Neural progenitor cell (in vitro differentiated cells): ENCODE measurements at places on chromosomes 5 and 9.

- DNase-seq: no peak
These were observed 151.5 kb downstream of the RGS3 start for GRCh38 chr9:113614843-113615648.

DNA sequence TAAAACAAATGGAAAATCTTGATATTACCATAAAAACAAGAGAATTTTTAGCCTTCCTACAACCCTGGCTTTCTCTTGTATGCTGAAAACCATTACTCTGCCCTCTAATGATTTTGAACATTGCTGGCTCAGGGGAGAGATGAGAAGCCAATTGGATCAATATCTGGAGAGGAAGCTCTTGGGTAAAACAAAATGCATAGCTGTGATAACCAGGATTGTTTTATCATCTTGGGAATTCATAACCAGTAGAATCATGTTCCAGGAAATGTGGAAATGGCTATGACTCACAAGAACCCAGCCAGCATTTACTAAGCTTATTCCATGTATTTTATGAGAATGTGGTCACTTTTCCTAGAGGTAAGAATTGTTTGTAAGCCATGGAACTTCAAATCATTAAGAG, 51.1 kb upstream of the CTNND2 start:
- DNase-seq: no peak

GRCh38 chr9:132516301-132516700, 66.1 kb upstream of the BARHL1 start:
- DNase-seq: no peak

DNA sequence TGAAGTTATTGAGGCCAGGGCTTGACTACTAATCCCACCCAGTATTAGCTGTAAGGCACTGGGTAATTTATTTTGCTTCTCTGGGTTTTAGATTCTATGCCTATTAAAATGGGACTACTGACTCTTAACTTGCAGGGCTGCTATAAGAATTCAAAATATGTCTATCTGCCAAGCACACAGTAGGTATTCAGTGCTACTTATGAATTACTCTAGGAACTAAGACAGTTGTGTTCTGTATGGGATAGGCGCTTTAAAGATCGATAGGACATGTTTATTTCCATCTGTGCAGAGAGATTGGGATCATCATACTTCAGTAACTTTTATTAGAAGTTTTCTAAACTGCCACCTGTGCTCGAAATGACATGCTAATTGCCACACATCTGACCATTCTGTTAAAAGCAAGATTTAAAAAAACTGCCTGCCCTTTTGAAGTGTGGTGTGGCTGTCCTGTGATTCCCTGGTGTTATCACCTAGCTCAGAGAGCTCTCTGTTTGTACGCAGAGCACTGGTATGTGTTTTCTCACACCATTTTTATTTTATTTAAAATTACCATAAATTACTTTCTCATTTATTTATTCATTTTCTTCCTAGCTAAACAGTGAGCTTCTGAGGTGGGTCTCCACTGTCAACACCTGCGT, 58.7 kb downstream of the FYB1 start:
- no peak for DNase-seq

DNA sequence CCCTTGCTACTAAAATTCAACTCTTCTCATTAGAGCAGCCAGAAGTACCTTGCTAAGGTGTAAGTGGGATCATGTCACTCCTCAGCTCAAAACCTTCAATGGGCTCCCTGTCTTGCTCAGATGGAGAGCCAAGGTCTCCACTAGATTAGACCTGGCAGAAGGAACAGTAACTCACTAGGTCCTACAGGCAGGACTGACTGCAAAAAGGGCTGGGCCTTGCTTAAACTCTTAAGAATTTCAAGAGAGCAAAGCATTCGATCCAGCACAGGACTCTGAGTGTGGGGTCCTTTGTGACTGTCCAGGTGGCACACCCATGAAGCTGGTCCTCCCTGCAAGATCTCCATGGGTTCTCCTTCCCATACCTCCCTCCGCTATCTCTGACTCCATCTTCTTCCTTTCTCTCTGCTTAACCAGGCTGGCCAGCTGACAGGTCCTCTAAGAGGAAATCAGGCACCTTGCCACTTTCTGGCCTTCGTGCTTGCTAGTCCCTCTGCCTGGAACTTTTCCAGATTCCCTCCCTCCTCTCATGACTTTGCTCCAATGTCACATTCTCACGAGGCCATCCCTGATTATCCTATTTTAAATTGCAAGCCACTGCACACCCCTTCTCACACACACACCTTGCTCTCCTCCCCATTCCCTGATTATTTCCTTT, 70.2 kb downstream of the BASP1 start:
- DNase-seq: no peak

DNA sequence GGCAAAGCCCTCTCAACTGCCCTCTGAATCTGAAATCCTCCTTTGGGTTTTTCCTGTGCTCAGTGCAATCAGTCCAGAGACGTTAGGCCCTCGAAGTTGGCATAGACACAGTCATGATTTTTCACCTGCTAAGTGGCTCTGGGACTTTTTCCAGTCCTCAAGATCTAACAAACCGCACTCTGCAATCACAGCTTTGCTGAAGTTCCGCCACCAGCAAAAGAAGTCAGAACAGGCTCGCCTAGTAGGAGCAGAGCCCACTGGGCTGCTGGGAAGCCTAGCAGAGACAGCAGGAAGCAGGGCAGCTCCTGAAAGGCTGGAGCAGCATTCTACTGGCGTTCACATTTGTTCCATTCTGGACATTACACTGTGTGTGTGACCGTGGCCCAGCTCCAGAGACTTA, 222.8 kb upstream of the KIF2A start:
- no peak for DNase-seq

DNA sequence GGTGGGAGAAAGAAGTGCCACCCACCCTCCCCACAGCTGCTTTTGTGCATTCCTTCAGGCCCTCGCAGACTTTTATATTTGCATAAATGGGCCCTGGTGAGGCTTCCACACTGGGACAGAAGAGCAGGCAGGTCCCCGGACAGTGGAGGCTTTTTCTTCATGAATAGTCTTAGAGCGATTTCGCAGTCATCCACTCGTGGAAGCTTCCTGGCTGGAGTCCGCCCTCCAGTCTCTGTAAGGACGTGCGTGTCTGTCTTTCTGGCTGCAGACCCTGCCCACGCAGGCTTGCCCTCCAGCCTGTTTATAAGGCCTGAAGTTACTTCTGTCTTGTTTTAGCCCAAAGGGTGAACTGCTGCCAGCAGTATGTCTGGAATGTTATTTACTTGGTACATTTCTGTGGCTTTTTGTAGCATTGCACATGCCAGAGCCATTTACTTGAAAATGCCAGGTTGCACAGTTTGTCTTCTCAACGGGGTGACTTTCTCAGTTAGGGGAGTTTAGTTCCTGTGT, 195.7 kb downstream of the AOPEP start:
- DNase-seq: no peak

DNA sequence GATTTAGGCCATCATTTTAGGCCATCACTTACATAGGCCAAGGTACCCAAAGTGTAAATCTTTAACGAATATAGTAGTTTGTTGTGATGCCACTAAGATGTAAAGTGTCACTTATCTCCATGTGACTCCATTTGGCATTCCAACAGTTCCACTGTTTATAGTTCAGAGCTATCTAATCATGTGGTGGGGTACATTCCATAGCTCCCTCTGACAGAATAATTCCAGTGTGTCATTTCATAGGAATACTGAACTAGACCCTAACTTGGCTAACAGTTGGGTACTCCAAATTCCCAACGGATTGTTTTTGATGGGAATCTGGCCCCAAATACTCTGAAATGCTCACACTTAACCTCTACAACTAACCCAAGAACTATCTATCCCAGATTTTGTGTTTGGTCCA, 76.7 kb upstream of the FST start:
- no peak for DNase-seq

- no peak for DNase-seq
These were observed 395.2 kb upstream of the IRX4 start for GRCh38 chr5:2277886-2278285.
